DND-41 (cell line): ENCODE measurements at places on chromosomes 4 and X.

DNA sequence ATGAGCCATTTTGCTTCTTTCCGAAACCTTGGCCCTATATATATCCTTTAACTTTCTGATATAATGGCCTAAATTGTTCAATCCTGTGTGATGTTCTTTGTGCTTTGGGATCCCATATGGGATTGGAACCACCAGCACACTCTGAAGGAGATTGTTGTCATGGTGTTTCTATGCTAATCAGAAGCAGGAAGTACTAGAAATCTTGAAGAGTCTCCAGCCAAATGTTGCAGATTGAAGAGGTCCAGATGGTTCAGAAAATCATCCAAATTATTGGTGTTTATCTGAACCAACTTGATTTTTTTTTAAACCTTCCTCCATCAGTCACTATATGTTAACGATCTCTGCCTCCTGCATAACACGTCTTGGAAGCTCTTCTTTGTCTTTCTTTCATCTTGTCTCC, 72.8 kb downstream of the KIT start:
- no peak for DNase-seq

GRCh38 chrX:18461431-18461830, 36.0 kb downstream of the CDKL5 start:
- DNase-seq, result no peak

GRCh38 chr4:116469582-116469981, 615.8 kb downstream of the TRAM1L1 start:
- DNase-seq, result no peak

DNA sequence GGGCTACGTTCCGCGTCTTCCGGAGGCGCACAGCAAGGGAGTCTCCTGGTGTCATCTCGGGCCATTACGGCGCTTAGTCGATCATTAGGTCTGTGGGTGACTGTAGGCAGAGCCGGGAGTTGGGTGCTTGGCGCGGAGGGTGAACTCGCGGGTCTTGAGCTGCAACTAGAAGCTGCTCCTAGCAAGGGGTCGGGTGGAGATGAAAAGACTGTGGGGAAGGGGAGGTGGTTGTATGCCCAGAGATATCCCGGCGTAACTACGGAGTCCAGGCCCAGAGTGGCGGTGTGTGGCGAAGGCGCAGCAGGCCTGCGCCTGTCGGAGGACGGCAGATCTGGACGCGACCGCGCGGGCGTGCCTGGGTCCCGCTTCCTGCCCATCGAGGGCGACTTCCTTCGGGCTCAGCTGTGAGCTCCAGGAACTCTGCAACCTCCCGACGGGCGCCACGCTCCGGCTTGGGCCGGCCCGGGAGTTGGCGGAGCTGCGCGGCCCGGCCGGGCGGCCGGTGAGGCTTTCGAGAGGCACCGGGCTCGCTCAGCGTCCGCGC, 2.7 kb upstream of the NKX3-2 start:
- DNase-seq, result no peak

DNA sequence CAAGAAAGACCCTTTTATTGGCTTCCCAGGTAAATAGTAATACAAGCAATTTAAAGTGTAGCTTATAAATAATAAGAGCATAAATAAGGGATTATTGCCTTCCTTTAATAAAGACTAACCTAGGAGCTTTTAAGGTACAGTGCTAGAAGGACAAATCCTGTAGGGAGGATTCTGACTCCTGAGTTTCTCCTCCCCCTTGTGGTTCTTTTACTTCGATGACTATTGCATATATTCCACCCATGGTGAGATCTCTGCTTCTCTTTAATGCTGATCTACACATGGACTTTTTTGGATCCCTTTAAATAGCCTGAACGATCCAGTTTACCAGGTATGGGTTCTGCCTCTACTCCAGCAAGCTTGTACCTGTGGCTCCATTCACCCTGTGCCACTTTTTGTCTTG, 2.5 kb downstream of the GALNT7 start:
- no peak for DNase-seq

DNA sequence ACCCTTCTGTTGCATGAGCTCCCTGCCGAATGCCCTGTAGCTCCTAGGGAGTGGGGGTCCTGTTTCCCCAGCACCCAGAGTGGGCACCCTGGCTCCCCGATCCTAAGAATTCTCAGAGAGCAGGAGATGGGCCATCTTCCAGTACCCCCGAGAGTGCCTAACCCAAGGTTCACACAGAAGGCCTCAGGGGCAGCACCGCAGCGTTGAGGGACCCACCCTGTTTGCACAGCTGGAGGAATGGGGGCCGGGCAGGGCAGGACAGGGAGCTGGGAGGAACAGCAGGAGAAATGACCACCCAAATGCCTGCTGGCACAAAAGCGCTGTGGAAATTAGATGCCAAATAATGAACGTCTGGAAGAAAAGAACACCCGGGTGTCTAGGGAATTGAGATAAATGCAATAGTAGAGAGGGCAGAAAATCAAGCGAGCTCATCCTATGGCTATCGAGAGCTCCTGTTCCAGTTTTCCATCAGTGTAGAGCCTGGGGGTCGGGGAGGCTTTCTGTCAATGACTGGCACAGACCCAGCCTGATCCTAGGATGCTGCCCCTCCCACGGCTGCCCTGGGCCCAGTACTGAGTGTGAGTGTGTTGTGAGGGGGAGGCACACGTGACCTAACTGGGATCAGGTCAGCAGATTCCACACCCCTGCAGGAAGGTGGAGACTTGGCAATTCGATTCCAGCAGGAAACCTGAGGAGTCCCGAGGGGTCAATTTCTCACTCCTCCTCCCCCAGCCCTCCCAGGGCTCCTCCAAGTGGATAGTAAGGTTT, 25.7 kb downstream of the SEPTIN6 start:
- DNase-seq, result no peak

DNA sequence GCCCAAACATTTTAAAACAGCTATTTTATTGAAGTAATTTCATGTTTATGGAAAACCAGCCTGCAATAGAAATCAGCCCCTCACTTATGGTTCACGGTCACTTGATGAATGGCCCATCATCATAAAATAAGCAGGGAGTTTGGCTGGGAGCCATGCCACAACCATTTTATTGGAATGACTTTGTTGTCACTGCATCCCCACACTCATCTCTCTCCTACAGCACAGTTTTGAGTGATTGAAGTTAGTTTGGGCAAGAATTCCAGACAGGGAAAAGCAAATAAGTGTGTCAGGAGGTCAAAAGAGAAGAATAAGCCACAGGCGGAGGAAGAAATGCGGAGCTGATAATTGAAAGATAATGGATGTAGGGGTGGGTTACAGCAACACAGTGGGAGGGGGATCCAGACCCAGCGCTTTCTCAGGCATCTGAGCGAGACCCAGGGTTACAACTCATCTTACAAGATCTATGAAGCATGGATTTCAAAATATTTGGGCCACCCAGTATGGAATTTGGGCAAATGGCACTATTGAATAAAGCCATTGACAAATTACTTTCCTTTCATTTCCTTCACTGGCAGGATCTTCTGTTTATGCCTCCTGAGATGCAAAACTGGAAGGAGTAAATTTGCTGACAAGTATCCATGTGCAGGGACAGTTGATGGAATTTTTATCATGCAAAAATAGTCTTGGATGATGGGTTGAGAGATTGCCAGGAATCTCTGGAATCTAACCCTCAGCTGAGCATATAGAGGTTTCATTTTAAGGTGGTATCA, 100.8 kb downstream of the SHROOM3 start:
- DNase-seq, result no peak

GRCh38 chrX:120672389-120672788, 42.5 kb upstream of the C1GALT1C1 start:
- no peak for DNase-seq
